ENCODE measurements at places on chromosomes 16 and 17.

GRCh38 chr16:46918905-46919792 lies 35.0 kb downstream of the GPT2 start:
- DNase-seq, result no peak

- DNase-seq, result peak; percentile 15
Observed at GRCh38 chr16:27439271-27440018, 37.5 kb downstream of the IL21R start.

GRCh38 chr16:2076072-2076865 lies 28.5 kb downstream of the TSC2 start:
- DNase-seq, result no peak

GRCh38 chr16:88992351-88993165 lies 15.6 kb upstream of the CBFA2T3 start:
- DNase-seq, result no peak

GRCh38 chr17:50550661-50551432 lies 3.9 kb downstream of the SPATA20 start:
- DNase-seq, result no peak

DNA sequence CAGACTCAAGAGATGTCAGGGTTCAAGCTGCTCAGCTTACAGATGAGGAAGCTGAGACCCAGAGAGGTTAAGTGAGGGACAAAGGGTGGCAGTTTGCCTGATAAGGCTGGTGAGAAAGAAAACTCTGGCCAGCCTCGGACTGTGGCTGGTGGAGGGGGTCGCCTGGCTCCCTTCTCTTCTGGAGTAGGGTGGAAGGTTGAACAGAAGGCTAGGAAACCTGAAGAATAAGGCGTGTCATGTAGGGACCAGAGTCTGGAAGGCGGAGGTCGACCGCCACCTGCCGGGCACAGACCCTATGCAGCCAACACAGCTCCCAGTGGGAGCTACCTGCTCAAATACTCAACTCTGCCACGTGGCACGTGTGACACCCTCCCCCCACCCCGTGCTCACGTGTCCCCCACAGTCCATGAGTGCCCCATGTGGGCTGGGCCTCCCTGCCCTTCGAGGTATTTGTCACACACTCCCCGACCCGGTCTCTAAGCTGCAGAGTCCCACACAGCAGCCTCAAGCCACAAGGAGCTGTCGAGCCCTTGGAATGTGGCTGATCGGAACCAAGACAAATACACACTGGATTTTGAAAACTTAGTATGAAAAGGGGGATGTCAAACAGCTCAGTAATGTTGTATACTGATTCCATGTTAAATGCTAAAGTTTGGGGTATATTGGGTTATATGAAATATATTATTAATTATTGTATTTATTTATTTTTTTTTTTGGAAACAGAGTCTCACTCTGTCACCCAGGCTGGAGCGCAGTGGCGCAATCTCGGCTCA lies 11.8 kb downstream of the HID1 start:
- peak; percentile 52 for DNase-seq

GRCh38 chr17:42618442-42619150 lies 9.1 kb downstream of the TUBG1 start:
- DNase-seq, result no peak

DNA sequence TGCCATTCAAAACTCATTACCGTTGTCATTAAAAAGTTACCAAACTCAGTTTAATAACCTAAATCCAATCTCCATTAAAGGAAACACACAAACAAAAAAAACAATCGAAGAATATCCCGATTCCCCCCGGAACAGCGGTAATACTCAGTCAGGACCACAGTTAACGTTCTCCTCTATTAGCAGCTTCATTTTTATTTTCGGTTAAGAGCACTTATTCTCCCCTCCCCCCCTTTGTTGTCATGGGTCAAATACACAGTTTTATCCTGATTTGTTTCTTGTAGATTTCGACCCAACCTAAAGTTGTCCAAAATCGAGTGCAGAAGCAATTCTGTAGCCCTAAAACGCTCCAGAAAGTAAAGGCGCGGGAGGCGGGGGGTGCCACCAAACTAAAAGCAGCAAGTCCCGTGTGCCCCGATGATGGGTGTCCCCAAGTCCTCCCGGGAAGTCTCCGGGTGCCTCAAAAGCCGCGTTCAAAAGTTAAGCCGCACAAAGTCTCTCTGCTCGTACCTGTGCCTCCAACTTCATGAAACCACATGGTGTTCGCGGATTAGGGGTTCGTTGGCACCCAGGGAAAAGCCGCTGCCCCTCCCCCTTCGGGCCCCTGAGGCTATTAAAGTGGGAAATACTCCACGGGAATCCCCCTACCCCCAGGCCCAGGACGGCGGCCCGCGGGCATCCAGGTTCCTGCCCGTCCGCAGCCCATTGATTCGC lies 996 bp downstream of the SUMO2 start:
- DNase-seq, result no peak

GRCh38 chr17:39144416-39144840 lies 7.0 kb downstream of the PLXDC1 start:
- no peak for DNase-seq

GRCh38 chr17:65185668-65186382 lies 48.7 kb downstream of the RGS9 start:
- DNase-seq, result no peak

DNA sequence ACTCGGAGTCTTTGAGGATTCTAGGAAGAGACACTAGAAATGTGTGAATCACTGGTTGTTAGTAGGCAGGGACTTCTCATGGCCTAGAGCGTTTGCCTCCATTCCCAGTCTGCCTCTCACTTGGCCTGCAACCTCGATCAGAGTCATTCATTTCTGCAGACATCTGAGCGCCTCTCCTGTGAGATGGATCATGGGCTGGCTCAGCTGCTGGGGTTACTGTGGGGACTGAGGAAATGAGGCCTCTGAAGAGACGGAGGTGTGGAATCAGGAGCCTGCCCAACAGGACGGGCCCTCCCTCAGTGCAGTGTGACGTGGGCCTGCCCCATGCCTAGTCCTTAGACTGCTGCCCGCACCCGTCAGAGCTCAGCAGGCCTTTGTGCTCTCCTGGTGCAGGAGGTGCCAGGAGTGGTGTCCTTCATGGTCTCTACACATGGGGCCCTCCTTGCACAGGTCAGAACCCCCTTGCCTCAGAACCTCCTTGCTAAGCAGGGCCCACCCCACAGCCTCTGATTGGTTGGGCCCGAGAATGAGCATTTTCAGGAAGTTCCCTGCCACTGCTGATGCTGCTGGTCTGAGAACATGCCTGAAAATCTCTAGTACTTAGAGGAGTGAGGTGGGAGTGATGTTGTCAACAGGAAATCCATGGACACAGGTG lies 99.4 kb downstream of the NPIPB11 start:
- DNase-seq, result no peak

DNA sequence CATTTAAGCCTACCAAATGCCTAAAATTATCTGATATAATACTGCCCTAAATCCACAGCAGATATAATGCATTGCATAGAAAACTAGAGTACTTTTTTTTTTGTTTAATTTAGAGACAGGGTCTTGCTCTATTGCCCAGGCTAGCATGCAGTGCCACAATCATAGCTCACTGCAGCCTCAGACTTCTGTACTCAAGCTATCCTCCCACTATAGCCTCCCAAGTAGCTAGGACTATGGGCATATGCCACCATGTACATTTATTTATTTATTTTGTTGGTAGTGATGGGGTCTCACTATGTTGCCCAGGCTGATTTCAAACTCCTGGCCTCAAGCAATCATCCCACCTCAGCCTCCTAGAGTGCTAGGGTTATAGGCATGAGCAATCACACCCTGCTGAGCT lies 20.0 kb downstream of the BRCA1 start:
- no peak for DNase-seq

GRCh38 chr16:74503412-74503811 lies 82.1 kb upstream of the CLEC18B start:
- DNase-seq, result no peak

GRCh38 chr17:15454346-15454745 lies 13.1 kb downstream of the CDRT4 start:
- DNase-seq, result no peak

DNA sequence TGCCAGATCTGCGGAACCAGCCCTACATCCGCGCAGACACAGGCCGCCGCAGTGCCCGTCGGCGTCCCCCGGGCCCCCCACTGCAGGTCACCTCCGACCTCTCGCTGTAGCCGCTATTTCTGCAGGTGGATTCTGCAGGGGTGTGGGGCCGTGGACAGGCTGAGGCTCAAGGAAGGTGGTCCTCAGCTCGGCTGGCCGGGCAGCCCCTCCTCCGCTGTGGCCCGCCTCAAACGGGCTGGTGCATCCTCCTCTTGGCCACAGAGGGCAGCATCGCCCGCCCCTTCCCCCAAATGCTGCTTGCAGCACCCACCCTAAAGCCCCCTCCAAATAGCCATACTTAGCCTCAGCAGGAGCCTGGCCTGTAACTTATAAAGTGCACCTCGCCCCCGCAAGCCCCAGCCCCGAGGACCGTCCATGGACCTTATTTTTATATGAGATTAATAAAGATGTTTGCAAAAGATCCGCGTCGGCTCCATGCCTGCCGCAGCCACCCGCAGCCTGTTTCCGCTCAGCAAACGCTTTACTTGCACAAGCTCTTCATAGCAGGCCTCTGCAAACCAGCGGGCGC lies 14.9 kb downstream of the SPATA32 start:
- no peak for DNase-seq

DNA sequence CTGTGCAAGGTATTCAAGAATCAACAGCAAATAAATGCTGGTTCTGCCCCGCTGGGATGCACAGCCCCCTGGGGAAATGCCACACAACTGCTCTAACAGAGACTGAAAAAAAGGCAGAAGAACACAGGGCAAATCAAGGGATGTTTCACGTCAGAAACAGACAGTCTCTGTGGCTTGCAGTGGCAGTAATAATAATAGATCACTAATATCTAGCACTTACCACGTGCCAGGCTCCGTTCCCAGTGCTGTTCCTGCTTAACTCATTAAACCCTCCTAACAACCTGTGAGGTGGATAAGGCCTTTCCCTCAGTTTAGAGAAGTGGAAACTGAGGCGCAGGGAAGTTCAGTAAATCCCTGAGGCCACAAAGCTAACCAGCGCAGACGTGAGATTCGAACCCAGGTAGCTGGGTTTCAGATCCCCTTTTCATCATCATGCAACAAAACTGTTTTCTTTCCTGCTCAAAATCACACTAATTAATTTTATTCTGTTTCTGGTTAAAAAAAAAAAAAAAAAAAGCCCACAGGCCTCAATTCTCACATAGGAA lies 36.7 kb downstream of the ARHGAP17 start:
- DNase-seq, result no peak

- DNase-seq, result peak; percentile 85
Observed at GRCh38 chr17:1122533-1123392, 57.0 kb downstream of the ABR start.

DNA sequence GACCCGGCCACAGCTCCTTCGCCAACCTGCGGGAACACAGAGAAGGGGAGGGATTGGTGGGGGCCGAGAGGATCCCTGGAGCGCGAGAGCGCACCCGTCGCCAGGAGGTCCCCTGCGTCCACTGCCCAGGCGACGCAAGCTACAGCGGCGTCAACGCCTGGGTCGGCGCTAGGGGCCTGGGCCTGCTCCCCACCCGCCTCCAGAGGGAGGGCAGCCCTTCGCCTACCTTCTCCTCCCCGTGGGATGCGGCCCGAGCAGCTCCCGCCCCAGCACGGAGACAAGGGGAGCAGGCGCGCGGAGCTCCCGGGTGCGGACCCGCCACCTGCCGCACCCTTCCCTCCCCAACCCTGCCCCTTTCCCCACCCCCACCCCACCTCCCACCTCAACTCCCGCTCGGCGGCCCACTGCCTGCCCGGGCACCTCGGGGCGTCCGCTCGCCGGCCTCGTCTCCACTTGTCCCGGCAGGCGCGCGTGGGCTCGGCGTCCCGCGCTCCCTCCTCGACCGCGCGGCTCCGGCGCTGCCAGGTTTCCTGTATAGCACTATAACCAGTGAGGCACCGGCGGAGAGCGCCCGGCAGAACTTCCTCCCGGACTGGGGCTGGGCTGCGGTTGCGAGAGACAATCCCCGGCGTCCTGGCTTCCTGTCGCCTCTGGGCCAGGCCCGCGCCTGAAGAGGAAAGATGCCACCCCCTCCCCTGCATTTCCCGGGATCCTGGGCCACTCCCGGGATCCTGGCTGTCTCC lies 119.1 kb upstream of the SMURF2 start:
- DNase-seq, result peak; percentile 54

GRCh38 chr17:57255776-57256681 lies at the start of gene MSI2:
Gene MSI2 (plus strand): TSS chr17:57256523. CDS start chr17:57256743, 220 bp downstream.
- DNase-seq, result peak; percentile 93

DNA sequence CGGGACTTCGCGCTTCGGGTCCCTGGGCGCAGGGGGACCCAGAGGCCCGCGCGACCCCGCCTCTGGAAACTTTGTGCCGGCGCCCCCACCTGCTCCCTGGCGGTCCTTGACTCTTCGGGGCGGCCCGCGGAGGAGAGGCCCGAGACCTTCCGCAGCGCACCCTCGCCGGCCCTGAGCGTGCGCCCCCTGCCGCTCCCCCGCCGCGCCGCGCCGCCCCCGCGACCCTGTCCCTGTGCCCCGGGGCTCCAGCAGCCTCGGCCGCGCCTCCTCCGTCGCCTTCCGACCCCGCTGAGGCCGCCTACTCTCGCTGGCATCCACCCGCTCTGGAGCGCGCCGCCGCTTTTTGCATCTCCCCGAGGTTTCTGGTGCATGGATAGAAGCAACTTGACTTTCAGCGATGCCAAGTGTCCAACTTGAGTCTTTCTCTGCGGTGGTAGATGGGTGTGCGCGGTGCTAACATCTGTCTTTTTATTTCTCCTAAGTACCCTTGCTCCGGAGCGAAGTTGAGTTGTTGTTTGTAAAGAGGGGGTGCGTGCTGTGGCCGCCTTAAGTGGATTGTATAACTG lies 414 bp downstream of the DUSP14 start:
- peak; percentile 78 for DNase-seq

DNA sequence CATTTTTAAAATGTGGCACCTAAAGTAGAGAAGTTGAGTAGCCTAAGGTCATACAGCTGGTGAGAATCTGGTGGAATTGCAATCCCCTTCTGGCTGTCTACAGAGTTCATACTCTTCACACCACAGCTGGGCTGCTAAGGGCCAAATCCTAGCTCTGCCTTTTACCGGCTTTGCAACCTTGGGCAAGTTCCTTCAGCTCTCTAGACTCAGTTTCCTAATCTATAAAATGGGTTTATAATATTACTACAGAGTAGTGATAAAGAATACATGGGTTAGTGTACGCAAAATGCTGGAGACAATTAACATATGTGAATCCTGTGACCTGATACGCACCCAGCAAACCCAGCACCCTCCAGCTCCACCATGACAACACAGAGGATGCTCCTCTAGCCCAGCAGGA lies 298.2 kb upstream of the MAF start:
- DNase-seq, result no peak

DNA sequence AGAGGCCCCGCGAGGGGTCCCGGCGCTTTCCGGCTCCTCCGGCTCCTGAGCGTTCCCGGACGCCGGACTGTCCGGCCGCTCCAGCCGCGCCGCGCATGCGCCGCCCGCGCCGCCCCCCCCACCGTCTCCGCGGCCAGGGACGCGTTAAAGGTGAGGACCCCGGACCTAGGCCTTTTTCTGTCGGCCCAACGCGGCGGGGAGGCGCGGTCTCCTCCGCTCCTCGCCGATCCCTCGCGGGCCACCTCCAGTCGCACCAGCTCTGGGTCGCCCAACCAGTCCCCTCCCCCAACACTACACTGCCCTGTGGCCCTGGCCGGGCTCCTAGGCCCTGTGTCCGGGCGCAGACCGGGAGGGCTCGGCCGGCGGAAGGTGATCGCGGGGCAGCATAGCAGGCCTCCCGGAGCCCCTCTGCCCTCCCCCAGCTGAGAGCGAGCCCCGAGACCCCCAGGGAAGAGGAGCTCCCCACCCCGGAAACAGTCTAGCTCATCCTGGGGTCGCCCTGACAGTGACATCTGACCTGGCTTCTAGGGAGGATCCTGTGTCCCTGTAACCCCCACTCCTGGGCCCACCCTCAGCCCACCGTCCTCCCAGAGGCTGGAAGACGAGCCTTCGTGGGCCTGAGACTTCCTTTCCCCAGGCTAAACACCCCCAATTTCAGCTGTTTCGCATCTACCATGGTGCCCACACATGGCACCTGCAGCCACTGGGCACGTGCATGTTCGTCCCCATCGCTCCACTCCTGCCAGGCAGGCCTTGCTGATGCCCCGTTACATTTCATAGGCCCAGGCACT lies 14.7 kb upstream of the BCAR1 start:
- DNase-seq, result no peak

Measured in activated T-cell treated with anti-CD3 and anti-CD28 coated beads, Interleukin-2, amount 50 U/mL, for 1 hour (primary cell).